Right atrium auricular region (tissue), 2 donors: ENCODE measurements at places on chromosomes 11 and 22. TPM values are rescaled to one million over a fixed set of nuclear protein-coding genes. Genes with fewer than 3 reads are reported as not detected.

DNA sequence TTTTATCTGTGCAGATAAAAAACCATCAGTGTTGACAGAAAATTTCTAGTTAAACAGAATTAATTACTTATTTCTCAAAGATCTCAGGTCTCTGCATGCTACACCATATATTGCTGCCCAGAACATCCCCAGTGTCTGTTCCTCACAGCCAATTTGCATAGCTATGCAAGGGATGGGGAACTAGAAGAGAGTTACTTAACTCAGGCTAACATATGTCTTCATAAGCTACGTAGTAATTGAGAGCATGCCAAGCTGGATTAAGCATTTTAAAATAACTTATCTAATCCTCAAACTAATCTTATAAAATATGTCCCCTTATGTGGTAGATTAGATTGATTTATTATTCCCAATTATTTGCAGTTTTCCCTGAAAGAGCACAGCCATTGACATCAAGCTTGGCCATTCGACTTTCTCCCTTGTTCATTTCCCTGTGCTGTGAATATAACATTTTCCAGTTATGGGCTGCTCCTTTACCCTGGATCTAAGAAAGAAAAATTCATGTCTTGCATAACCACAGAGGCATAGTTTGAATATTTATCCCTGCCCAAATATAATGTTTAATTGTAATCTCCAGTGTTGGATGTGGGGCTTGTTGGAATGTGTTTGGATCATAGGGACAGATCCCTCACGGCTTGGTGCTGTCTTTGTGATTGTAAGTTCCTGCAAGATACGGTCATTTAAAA lies 69.1 kb downstream of the C11orf87 start:
- no peak overlapping the region for H3K4me3 ChIP-seq
- H3K27ac ChIP-seq = no peak overlapping the region
- no peaks in the 10 kb centered on the region for H3K36me3 ChIP-seq
- DNase-seq = no peak

GRCh38 chr22:24190159-24190540 lies 8.9 kb downstream of the SUSD2 start:
- H3K4me3 ChIP-seq = no peak overlapping the region
- no peaks in the 10 kb centered on the region for H3K4me1 ChIP-seq
- no peak for DNase-seq
- no peak overlapping the region for H3K27ac ChIP-seq
- H3K27me3 ChIP-seq = no peaks in the 10 kb centered on the region
- no peaks in the 10 kb centered on the region for H3K36me3 ChIP-seq

- no peak overlapping the region for H3K4me3 ChIP-seq
- DNase-seq = no peak
- H3K27me3 ChIP-seq = no peaks in the 10 kb centered on the region
- no peak overlapping the region for H3K27ac ChIP-seq
Measured at GRCh38 chr22:35383679-35384071, 2.8 kb downstream of the HMOX1 start.

DNA sequence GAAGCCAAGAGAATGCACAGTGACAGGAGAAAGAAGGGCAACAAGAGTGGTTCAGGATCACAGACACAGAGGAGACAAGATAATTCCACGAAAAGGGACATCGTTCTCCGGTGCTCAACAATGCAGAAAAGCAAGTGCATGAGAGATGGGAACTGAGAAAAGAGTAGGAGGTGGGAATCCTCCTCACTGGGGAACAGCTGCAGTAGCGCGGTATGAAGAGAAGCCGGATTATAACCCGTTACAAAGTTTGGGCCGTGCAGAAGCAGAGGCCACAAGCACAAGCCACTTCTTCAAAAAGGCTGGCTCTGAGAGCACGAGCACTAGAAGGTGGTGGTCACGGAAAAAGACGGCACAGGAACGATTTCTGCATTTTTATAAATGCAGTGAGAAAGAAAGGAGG lies 114.2 kb upstream of the BID start:
- peak overlapping the region; percentile 80 for H3K27ac ChIP-seq
- peaks cover 60% of the 10 kb centered on the region for H3K36me3 ChIP-seq
- H3K4me1 ChIP-seq = peaks cover 36% of the 10 kb centered on the region
- H3K27me3 ChIP-seq = no peaks in the 10 kb centered on the region
- DNase-seq = no peak
- H3K4me3 ChIP-seq = no peak overlapping the region

GRCh38 chr11:534396-535209 lies 773 bp downstream of the HRAS start:
- H3K4me3 ChIP-seq = peak overlapping the region; percentile 88
- H3K4me1 ChIP-seq = no peaks in the 10 kb centered on the region
- peak overlapping the region; percentile 73 for H3K27ac ChIP-seq
- no peaks in the 10 kb centered on the region for H3K27me3 ChIP-seq
- no peak for DNase-seq
- H3K36me3 ChIP-seq = peaks cover 25% of the 10 kb centered on the region

Gene MAP4K2
- total RNA-seq = 20.4 TPM

DNA sequence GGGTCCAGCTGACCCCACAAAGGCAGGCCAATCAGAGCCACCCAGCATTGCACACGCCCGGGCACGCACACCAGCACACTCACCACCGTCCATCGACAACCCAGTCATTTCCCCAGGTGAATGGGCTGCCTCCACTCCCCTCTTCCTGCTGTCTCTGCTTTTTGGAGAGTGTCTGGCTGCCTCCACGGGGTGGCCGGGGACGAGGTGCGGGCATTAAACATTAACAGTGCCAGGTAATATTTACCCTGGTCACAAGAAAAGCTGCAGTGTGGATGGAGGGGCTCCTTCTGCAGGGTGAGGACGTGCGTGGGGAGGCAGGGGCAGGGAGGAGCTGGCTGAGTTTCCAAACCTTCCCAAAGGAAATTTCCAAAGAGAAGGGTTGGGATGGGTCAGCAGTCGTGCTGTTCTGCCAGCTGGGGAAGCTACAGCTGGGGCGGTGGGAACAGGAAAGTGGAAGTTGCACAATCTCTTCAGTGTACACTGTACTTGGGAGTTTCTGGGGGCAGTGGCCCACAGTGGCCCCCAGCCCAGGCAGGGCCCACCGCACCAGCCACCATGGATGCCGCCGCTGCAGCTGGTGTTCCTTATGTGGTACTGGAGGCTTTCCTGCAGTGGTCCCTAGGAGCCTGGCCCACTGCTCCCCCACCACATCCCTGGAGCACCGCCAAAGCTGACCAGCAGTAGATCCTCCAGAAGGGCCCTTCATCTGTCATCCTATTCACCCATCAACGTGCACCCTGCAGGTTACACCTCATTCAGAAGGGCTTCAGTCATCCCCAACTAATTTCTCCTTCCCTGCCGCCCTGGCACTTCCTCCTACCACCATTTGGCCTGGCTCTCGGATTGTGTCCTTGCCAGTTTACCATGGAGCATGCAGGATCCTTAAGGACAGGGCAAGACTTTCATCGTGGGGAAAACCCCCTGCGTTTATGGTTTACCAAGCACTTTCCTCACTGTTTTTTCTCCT lies at the start of gene FXYD2:
Gene FXYD2 (minus strand): TSS at position 174 of the 967 bp plus-strand sequence. CDS start 66 bp downstream, at position 108.
- no peaks in the 10 kb centered on the region for H3K36me3 ChIP-seq
- no peaks in the 10 kb centered on the region for H3K27me3 ChIP-seq
- peaks cover 50% of the 10 kb centered on the region for H3K4me1 ChIP-seq
- no peak within 1 kb of the TSS for H3K4me3 ChIP-seq
- DNase-seq = peak; percentile 79

DNA sequence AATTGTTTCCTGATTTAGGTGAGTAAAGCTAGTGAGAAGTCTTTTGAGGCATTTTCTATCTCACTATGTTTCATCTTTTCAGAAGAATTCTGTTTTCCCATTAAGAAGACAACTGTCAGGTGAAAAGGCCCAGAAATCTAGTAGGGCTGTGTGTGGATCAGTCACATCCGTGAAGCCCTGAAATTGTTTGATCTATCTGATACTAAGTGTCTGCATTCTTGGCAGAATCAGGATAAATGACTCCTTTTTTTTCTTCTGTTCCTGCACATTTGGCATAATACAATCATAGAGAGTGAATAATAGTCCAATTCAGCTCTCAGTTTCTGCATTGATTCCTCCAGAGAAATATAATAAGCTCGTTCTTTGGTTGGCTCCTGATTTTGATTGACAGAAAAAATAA lies 208.3 kb downstream of the NAV2 start:
- H3K4me3 ChIP-seq = no peak overlapping the region
- H3K4me1 ChIP-seq = no peaks in the 10 kb centered on the region
- no peak for DNase-seq
- H3K36me3 ChIP-seq = no peaks in the 10 kb centered on the region

Gene TPBGL
- total RNA-seq = 0.15 TPM

Gene CSRP3
- 1,021 TPM for total RNA-seq

Gene C11orf98
- 44.0 TPM for total RNA-seq

GRCh38 chr11:8828580-8829361 lies 82.2 kb upstream of the AKIP1 start:
- no peaks in the 10 kb centered on the region for H3K27me3 ChIP-seq
- peaks cover 26% of the 10 kb centered on the region for H3K4me1 ChIP-seq
- no peak overlapping the region for H3K27ac ChIP-seq
- peak; percentile 44 for DNase-seq

- H3K4me3 ChIP-seq = no peak overlapping the region
- H3K27me3 ChIP-seq = no peaks in the 10 kb centered on the region
- no peaks in the 10 kb centered on the region for H3K4me1 ChIP-seq
- no peak for DNase-seq
- H3K27ac ChIP-seq = no peak overlapping the region
Measured at GRCh38 chr22:23088199-23088604, 17.9 kb downstream of the GNAZ start.

GRCh38 chr22:29103121-29103520 lies 30.3 kb downstream of the KREMEN1 start:
- H3K36me3 ChIP-seq = no peaks in the 10 kb centered on the region
- no peaks in the 10 kb centered on the region for H3K27me3 ChIP-seq
- no peak overlapping the region for H3K4me3 ChIP-seq
- H3K4me1 ChIP-seq = no peaks in the 10 kb centered on the region
- no peak overlapping the region for H3K27ac ChIP-seq

- peak overlapping the region; percentile 98 for H3K4me3 ChIP-seq
- peak overlapping the region; percentile 99 for H3K27ac ChIP-seq
- peaks cover 27% of the 10 kb centered on the region for H3K36me3 ChIP-seq
- H3K4me1 ChIP-seq = peaks cover 40% of the 10 kb centered on the region
- H3K27me3 ChIP-seq = no peaks in the 10 kb centered on the region
Measured at GRCh38 chr22:41619979-41620588, 759 bp downstream of the DESI1 start.

Gene MS4A14
- 0.48 TPM for total RNA-seq

Gene VWA5A
- total RNA-seq = 2.6 TPM

DNA sequence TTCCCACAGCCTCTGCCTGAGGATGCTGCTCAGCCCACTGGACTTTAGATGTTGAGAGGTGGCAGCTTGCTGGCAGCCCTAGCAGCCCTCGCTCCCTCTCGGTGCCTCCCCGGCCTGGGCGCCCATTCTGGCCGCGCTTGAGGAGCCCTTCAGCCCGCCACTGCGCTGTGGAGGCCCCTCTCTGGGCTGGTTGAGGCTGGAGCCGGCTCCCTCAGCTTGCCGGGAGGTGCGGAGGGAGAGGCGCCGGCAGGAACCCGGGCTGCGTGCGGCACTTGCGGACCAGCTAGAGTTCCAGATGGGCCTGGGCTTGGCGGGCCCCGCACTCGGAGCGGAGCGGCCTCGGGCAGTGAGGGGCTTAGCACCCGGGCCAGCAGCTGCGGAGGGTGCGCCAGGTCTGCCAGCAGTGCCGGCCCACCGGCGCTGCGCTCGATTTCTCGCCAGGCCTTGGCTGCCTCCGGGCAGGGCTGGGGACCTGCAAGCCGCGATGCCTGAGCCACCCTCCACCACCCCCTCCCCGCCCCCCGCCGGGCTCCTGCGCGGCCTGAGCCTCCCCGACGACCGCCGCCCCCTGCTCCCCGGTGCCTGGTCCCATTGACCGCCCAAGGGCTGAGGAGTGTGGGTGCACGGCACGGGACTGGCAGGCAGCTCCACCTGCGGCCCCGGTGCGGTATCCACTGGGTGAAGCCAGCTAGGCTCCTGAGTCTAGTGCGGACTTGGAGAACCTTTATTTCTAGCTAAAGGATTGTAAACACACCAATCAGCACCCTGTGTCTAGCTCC lies 446.2 kb downstream of the INSC start:
- no peaks in the 10 kb centered on the region for H3K4me1 ChIP-seq
- no peak for DNase-seq
- no peaks in the 10 kb centered on the region for H3K27me3 ChIP-seq

DNA sequence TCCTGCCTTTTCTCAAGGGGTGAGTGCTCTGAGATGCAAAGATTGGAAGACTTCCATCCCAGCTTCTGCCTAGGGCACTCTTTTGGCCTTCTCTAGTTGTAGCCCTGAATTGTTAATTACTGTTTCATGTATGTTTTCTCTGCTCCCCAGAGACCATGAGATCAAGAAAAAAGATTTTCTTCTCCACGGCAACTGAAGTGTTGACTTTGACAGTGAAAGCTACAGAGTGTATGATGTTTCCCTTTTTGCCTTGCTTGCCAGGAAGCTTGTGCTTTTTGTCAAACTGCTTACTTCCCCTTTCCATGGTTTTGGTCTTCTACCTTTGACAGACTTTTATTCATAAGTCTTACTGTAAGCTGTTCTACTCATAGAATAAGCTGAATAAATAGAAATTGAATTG lies 23.3 kb upstream of the EIF3D start:
- no peak overlapping the region for H3K27ac ChIP-seq
- no peak overlapping the region for H3K4me3 ChIP-seq
- no peaks in the 10 kb centered on the region for H3K27me3 ChIP-seq
- no peaks in the 10 kb centered on the region for H3K4me1 ChIP-seq
- no peak for DNase-seq

Gene GANAB
- total RNA-seq = 71.8 TPM

GRCh38 chr11:84264066-84264465 lies 977.9 kb upstream of the CCDC90B start:
- H3K36me3 ChIP-seq = no peaks in the 10 kb centered on the region
- H3K27me3 ChIP-seq = no peaks in the 10 kb centered on the region
- H3K4me1 ChIP-seq = no peaks in the 10 kb centered on the region
- DNase-seq = no peak
- H3K27ac ChIP-seq = no peak overlapping the region
- no peak overlapping the region for H3K4me3 ChIP-seq

- no peaks in the 10 kb centered on the region for H3K4me1 ChIP-seq
- H3K36me3 ChIP-seq = no peaks in the 10 kb centered on the region
- no peak overlapping the region for H3K27ac ChIP-seq
- H3K4me3 ChIP-seq = no peak overlapping the region
- peak; percentile 21 for DNase-seq
Measured at GRCh38 chr22:48393885-48394284, 1433.8 kb downstream of the BRD1 start.

- no peaks in the 10 kb centered on the region for H3K4me1 ChIP-seq
- no peak overlapping the region for H3K27ac ChIP-seq
- H3K27me3 ChIP-seq = no peaks in the 10 kb centered on the region
- no peak for DNase-seq
- H3K4me3 ChIP-seq = no peak overlapping the region
Measured at GRCh38 chr22:23511627-23512347, 68.3 kb downstream of the IGLL1 start.

- no peaks in the 10 kb centered on the region for H3K27me3 ChIP-seq
- H3K4me3 ChIP-seq = no peak overlapping the region
- no peaks in the 10 kb centered on the region for H3K36me3 ChIP-seq
- peak overlapping the region; percentile 74 for H3K27ac ChIP-seq
Measured at GRCh38 chr11:115623021-115623451, 118.8 kb upstream of the CADM1 start.

Gene C22orf42
- not detected for total RNA-seq

- no peak overlapping the region for H3K27ac ChIP-seq
- H3K36me3 ChIP-seq = no peaks in the 10 kb centered on the region
- H3K4me3 ChIP-seq = no peak overlapping the region
- H3K27me3 ChIP-seq = no peaks in the 10 kb centered on the region
- H3K4me1 ChIP-seq = no peaks in the 10 kb centered on the region
Measured at GRCh38 chr11:118200901-118201680, 23.7 kb downstream of the JAML start.
